Heart left ventricle (tissue), 16 donors: ENCODE measurements at places on chromosomes 2 and 18. TPM values are rescaled to one million over a fixed set of nuclear protein-coding genes. Genes with fewer than 3 reads are reported as not detected.

BOK gene
- 9.6 TPM for polyA plus RNA-seq

TACR1 gene
- 0.01 TPM for polyA plus RNA-seq

KCNK3 gene
- 3.7 TPM for polyA plus RNA-seq

DNA sequence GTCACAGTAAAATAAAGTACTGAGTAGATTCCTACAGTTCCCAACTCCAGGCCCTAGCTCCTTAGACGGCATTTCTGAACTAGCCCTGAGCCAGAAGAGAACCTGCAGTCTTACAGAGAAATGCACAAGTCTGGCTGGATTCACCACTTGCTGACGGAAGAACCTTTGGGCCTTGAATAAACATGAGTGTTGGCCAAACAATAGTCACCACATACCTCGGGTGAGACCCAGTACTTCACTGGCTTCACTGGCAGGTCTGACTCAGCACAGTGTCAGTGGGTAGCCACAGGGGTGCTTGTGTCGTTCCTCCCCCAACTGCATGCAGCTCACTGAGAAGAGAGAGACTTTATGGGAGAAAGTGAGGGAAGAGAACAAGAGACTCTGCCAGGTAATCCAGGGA, 88.9 kb downstream of the TMEM185B start:
- DNase-seq = no peak
